ENCODE measurements at places on chromosomes 4 and X.

DNA sequence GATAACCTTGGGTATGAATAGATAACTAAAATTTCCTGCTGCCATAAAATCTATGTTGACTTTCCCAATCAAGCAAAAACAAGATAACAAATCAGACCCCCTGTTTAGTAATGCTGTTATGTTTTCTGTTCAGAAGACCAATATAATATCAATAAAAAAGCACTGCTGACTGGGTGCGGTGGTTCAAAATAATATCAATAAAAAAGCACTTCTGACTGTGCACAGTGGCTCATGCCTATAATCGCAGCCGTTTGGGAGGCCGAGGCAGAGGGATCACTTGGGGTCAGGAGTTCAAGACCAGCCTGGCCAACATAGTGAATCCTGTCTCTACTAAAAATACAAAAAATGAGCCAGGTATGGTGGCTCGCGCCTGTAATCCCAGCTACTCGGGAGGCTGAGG is 36.7 kb downstream of the ANTXR2 start:
- DNase-seq = no peak

DNA sequence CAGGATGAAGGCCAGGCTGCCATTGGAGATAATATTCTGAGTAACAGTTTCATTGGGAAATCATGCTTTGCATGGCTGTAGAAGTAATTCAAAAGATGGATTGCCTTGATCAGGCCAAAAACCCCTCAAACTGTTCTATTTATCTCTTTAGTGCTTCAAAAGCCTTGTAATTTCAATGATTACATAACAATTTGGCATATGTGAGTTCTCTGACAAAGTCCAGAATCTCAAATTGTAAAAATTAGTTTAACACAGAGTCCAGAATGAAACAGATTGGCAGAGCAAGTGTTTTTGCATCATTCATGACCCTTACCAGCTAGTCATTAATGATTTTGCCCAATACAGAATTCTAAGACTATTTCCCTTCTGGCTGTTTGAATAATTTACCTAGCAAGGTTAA is 347.3 kb downstream of the SPRY1 start:
- no peak for DNase-seq

DNA sequence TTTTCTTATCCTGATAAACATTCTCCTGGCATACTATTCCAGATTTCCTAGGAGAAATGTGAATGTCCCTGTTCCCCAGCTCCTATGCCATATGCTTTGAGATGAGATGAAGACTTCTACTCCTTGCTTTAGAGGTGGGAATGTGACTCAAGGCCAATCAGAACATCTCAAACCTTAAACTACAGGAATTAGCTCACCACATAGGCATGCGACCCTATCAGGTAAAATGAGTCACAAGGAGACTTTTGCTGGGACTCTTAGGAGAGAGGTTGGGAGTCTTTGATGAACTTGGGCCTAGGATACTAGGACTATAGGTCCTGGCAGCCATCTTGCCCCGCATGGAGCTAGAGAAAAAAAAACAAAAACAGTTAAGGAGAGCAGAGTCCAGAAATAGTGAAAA is 5.8 kb upstream of the USO1 start:
- no peak for DNase-seq

DNA sequence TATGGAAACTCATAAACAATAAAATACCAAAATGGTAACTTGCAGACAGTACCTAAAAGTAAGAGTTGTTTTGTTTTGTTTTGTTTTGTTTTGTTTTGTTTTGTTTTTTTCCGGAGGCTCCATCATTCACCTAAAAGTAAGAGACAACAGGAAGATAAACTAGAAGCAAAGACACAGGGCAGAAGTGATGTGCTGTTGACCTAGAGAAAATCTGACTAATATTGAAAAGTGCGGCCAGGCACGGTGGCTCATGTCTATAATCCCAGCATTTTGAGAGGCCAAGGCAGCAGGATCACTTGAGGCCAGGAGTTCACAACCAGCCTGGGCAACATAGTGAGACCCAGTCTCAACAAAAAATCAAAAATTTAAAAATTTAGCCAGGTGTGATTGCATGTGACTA is 5.6 kb upstream of the CENPC start:
- DNase-seq = no peak

DNA sequence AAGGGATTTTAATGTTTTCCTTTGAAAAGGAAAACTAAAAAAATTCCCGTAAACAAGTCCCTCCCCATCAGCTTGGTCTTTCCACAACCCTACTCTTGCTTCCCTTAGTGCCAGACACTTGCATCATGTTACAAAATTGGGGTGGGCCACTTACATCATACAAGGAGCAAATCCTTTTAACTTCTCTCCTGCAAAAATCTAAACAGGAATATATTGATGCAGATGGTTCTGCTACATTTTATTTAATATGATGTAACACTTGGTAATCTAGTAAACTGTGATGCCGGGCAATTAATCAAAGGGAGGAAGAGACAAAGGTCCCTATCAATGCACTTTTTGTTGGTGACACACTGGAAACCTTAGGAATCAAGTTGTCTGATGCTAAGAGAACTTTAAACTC is 125.3 kb downstream of the UBE2K start:
- peak; percentile 15 for DNase-seq

- DNase-seq = no peak
These were observed 176.2 kb downstream of the FSTL5 start for GRCh38 chr4:161987611-161988010.

DNA sequence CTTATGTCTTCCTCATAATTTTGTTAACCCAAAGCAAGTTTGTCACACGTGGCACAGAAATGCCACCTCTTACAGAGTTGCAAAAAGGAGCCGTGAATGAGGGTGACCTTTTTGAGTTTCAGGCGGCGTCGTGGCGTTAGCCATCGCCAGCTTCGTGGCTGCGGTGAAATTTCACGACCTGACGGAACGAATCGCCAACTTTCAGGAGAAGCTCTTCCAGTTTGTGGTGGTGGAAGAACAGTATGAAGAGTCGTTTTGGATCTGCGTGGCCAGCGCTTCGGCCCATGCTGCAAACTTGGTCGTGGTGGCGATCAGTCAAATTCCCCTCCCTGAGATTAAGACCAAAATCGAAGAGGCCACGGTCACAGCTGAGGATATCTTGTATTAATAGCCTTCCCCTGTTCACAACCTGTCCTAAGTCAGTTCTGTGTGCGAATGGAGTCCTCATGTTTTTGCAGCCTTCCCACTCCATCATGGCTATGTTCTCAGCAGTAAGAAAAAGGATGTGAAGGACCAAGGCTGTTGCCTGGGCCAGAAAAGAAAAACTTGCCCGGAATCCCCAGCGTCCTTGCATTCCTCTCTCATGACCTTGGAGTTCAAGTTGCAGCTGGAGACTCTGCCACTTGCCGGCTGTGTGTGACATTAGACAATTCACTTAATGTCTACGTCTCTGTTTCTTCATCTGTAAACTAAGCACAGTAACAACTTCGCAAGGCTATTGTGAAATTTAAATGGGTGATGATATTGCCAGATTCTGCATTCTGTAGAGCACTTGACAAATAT is 11.9 kb downstream of the CLRN2 start:
- no peak for DNase-seq

- DNase-seq = peak; percentile 68
These were observed 24.3 kb downstream of the IRF2 start for GRCh38 chr4:184450045-184450444.

- DNase-seq = no peak
These were observed 88.4 kb upstream of the SHOX start for GRCh38 chrX:542179-542578.

- peak; percentile 64 for DNase-seq
These were observed 13.9 kb downstream of the TMSB4X start for GRCh38 chrX:12988797-12989196.

GRCh38 chrX:23832721-23833120 is 49.7 kb downstream of the SAT1 start:
- DNase-seq = no peak

DNA sequence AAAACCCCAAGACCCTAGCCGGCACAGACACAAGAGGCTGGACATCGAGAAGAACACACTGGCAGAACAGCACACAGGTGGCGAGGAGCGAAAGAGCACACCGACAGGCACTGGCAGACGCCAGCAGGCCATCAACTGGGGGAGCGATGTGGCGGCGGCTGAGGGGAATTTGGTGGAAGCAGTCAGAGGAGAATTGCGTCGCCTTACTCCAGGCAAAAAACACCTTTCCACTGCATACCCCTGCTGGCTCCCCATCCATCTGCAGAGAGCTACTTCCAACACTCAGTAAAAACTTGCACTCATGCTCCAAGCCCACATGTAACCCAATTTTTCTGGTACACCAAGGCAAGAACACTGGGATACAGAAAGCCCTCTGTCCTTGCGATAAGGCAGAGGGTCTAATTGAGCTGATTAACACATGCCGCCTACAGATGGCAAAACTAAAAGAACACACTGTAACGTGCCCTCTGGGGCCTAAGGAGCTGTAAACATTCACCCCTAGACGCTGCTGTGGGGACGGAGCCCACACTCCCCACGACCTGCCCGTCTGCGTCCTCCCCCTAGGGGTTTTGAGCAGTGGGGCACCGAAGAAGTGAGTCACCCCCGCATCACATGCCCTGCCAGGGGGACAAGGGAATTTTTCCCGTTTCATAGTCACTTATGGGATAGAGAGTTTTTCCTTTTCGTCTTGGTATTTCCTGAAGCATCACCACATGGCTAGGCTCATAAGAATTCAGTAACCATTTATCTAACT is 262.3 kb downstream of the KCTD8 start:
- no peak for DNase-seq

DNA sequence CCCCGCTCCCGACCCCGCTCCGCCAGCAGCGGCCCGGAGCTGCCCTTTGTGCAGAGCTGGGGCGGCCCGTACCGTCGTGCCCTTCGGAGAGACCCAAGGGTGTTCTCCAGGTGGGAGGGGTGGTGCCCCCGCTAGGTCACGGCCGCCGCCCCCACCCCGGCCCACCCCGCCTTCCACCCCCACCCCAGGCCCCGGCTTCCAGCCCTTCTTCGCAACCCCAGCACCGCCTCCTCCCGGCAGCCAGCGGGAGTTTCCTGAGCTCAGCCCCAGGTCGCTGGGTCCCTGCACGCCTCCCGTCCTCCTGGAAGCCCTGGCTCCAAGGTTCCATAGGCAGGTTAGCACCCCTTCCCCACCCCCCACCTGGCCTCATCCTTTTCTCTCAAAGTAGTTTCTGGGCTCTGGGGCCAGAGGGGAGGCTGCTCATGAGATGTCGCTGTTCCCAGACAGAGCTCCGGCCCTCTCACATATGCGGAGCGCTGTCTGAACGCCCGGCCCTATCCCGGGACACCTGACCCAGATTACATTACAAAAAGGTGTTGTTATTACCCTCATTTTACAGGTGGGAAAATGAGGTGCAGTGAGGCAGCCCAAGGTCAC is 25.2 kb upstream of the FGFR3 start:
- peak; percentile 62 for DNase-seq

DNA sequence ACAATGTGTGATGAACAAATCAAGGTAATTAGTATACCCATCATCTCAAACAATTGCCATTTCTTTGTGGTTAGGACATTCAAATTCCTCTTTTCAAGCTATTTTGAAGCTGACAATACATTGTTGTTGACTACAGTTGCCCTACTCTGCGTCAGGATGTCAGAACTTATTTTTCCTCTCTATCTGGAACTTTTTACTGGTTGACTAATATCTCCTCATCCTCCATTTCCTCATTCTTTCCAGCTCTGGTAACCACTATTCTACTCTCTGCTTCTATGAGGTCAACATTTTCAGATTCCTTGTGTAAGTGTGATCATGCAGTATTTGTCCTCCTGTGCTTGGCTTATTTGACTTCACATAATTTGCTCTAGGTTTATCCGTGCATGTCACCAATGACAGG is 240.5 kb upstream of the HS3ST1 start:
- DNase-seq = no peak

DNA sequence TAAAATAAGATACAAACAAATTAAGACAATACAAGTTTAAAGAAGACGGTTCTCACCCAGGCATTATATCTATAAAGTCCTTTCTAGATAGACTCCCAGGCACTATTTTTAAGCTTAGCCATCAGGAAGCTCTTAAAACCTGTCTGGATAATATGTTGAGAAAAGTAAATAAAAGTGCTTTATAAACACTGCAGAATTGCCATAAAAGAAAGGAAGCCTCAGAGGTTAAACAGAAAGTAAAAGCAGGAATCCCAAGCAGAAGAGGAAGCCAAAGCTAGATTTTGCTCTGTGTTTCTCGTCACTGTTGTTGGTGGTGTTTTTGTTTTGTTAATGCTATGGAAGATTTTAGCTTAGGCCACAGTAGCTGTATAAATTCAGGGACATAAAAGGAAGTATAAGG is 1267.3 kb downstream of the PCDH19 start:
- no peak for DNase-seq

DNA sequence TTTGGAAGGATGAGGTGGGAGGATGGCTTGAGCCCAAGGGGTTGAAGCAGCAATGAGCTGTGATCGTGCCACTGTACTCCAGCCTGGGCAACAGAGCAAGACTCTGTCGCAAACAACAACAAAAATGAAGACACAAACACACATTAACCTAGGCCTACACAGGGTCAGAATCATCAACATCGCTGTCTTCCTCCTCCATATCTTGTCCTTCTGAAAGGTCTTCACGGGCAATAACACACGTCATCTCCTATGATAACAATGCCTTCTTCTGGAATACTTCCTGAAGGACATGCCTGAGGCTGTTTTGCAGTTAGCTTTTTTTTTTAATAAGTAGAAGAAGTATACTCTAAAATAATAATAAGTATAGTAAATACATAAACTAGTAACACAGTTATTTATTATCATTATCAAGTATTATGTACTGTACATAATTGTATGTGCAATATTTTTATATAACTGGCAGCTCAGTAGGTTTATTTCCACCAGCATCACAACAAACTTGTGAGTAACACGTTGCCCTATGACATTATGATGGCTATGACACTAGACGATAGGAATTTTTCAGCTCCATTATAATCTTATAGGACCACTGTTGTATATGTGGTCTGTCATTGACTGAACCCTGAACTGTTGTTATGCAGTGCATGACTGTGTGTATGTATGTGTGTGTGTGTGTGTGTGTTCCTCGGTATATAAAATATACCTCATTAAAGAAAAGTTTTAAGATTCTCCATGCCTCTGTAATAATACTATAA is 69.2 kb upstream of the MAML3 start:
- no peak for DNase-seq

DNA sequence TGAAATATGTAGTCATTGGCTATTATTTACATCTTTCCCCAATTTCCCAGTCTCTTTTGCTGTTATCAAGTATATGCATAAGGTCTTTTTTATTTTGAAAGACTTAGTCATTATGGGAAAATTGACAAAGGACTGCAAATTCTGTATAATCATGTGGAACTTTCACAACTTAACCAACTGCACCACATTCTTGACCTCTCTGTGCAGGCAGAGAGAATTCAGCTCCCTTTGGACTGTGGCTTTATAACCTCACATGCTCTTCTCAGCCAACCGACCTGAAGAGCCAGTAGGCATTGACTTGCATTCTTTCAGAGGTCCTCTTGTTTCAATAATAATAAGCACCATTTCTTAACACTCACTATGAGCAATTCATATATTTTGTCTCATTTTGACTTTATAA is 66.9 kb downstream of the ANXA3 start:
- DNase-seq = no peak

DNA sequence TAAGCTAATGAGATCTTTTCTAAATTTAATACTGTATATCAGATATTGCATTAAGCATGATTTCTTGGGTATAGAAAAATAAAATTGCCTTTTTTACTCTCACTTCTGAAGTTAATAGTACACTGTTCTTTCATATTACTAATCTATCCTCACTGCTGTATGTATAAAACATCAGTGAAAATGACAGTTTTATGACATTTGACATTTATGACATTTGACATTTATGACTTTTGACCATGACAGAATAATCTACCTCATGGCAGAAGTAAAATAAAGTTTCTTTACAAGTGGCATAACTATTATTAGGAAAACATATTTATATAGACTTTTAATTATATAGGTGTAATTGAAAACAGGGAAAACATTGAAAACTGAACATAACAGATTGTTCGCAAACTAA is 13.3 kb downstream of the GRID2 start:
- DNase-seq = no peak

GRCh38 chrX:134600714-134601113 is 57.6 kb downstream of the PLAC1 start:
- peak; percentile 37 for DNase-seq
